ENCODE measurements at places on chromosomes 12 and 14. TPM values are rescaled to one million over a fixed set of nuclear protein-coding genes. Genes with fewer than 3 reads are reported as not detected.

DEPDC4 gene
- total RNA-seq, result 1.1 TPM

B4GALNT1 gene
- total RNA-seq, result 4.4 TPM

RAPGEF3 gene
- total RNA-seq, result 4.7 TPM

PMCH gene
- total RNA-seq, result 3.1 TPM

GLIPR1L1 gene
- total RNA-seq, result not detected

All from activated T-helper 1 cell treated with anti-CD3 and anti-CD28 coated beads, Interleukin-12 subunit alpha, Interleukin-12 subunit beta, Interleukin-2, Interleukin-4 antibody, amounts not matched to agents 30 ng/mL and 10 ng/mL and 1 ng/mL, durations not matched to agents 14 hours and 24 hours and 36 hours (primary cell).